ENCODE measurements at places on chromosomes 1 and 21.

DNA sequence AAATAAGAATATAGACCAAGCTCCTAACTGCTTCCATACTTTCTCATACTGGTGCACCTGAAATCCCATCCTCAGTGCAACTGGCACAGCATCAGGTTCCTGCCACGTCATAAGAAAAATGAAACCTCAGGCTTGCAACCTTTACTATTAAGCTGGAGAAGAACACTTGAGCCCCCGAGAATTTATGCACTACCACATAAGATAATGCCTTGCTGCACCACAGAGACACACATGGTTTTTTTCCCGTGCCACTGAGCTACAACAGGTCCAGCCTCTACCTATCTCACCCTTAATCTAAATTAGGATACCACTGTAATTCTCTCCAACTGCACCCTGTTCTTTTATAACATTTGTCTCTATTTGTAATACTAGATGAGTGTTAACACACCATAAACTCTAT is 174.5 kb downstream of the DENND1B start:
- DNase-seq = no peak

DNA sequence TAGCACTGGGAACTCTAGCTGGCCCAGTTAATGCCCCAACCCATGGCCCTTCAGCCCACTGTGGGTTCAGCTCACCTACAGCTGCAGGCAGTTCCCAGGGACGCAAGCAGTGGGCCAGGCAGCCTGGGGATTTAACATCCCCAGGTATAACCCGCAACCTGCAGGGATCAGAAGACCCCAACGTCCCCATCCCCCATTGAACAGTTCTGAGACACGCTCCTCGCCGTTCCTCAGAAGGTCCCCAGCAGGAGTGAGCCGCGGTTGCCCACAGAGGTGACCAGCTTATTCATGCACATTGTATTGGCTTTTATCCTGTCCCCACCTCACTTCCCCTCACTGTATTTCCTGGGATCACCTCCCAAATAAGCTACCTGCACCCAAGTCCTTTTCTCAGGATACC is 5.0 kb upstream of the MATN1 start:
- DNase-seq = no peak

GRCh38 chr21:43343095-43343991 is 83.6 kb downstream of the SIK1 start:
- DNase-seq = no peak

DNA sequence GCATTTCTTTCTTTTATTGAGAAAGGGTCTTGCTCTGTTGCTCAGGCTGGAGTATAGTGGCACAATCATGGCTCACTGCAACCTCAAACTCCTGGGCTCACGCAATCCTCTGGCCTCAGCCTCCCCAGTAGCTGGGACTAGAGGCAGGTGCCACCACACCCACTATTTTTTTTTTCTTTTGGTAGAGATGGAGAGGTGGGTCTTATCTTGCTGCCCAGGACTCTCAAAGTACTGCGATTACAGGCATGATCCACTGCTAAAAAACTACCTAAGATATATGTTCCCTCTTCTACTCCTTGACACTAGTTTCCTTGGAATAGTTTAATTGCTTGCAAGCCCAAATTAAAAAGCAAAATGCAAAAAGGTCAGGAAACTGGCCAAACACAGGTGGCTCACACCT is 56.9 kb upstream of the GUCA2A start:
- DNase-seq = no peak

DNA sequence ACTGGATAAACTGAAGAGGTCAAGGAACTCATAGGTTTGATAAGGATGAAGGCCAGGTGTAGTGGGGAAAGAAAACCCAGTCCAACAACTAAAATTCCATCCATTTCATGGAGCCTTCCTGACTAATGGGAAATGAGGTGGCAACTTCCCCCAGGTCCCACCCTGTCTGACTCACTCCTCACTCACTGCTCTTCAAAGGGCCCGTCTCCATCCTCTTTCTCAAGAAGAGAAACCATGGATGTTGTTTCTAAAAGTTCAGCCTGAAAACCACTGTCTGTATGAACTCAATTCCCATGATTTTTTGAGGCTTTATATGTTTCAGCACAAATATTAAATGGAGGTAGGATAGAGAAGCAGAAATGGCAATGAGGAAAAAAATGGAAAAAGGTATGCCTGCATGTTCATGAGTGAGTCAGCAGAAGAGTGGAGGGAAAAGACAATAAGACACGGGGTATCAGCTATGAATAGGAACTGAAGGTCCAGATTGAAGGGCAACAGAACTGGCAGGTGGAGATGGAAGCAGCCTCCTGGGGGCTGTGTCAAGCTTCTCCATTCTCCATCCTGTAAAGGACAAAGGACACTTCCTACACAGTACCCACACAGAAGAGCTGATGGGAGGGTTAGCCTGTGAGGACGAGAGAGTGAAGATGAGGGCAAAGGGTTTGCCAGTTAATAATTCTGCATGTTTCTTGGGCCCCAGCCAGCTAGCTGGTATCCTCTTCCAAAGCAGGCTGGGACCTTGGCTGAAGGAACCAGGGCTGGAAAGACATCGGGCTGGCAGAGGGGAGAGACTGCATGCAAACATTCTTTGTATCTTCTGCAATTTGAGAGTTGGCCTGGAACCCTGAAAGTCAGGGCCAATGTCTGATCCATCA is 5.5 kb upstream of the ELOVL1 start:
- DNase-seq = peak; percentile 96

Measured in GM23248 (cell line).